Aorta (tissue), 5 donors: ENCODE measurements at places on chromosomes 2 and 18. TPM values are rescaled to one million over a fixed set of nuclear protein-coding genes. Genes with fewer than 3 reads are reported as not detected.

- no peak for DNase-seq
Measured at GRCh38 chr18:34122724-34123334, 101.9 kb downstream of the NOL4 start.

DNA sequence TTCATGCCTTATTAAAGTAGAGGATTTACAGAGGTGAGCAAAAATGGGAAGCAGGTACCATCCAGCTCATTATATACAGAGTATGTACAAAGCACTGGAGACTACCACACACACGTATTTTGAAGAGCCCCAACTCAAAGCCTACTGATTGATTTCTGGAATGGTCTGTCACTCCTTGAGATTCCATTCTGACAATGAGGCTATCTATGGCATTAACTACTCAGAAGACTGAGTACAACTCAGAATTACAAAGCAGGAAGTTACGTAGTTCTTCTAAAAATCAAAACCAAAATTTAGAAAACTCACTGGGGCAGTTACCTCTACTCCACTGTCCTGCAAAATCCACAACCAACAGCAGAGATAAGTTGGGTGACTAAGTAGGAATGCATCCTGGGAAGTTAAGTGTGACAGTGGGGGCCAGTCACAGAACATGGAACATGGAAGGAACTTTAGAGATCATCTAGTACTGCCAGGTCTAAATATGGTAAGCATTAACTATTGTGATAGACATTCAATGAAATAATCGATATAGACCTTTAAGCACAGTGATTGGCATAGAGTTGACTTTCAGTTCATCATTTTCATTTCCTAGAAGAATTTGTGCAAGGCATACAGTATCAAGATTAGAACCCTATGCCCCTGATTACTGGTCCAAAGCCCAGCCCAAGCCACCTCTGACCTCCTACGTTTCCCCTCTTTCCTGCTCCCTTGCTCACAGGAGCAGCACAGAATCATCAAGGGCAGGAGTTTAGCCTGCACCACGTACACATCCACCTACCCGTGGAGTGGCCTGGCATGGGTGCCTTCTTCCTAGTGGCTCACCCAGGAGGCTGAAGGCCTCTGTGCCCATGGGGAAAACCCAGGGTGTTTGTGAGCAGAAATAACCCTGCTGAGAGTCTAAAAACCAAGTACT is 80.1 kb upstream of the FOSL2 start:
- no peak for DNase-seq

GNLY gene
- total RNA-seq = 2.1 TPM

PIK3C3 gene
- total RNA-seq = 63.9 TPM

HOXD12 gene
- not detected for total RNA-seq

- no peak for DNase-seq
Measured at GRCh38 chr2:84807063-84807485, 73.8 kb downstream of the TRABD2A start.

- peak; percentile 90 for DNase-seq
Measured at GRCh38 chr2:66445925-66446871, 11.3 kb downstream of the MEIS1 start.

DNA sequence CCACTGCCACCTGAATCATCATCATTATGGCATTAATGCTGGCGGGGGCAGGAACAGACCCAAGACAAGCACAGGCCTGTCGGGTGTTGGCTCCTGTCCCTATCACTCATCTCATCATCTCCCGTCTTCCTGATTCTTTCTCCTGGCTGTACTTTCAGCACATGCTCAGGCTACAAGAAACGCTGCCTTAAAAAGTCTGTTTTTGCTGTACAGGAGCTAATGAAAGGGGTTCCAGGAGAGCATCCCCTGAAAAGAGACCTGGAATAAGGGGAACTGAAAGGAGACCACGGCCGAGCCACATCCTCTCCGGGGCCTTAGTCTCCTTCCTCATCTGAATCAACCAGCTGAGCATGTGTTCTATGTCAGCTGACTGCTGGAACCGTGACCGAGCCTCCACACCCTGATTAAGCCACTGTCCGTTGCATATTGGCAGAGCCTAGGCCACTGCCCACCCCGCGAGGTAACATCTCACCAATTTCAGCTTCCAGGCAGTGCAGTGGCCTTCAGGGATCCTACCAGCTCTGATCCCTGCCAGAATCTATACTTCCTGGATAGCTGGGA is 62.6 kb downstream of the DNMT3A start:
- peak; percentile 82 for DNase-seq

GRCh38 chr2:120669121-120669952 is 66.3 kb upstream of the GLI2 start:
- no peak for DNase-seq

DNA sequence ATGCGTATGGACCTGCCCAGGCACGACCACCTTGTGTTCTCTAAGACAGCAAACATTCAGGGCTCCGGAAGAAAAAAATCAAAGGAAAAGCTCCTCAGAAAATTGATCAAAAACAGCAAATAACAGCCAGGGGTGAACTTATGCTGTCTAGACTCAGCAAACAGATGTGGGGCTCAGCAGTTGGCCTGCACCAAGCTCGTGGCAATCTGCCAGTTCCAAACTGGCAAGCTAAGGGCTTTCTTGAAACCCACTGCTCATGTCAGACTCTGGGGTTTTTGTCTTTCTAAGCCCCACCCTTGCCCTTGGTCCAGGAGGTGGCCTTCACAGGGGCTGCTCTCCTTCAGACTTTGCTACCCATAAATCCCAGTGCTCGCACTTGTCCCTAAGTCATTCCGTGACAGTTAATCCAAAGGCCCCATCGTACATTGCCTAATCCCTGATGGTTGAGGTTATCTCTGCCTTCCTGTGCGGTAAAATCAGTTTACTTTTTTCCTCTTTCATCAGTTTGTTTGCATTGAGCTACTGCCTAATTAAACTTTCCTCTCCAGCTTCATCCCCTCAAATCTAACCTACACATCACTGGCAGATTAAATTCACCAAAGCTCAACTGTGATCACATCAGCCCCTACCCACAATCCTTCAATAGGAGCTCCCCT is 408.0 kb downstream of the LRATD1 start:
- no peak for DNase-seq

TCF23 gene
- total RNA-seq = 0.39 TPM

CNTNAP5 gene
- not detected for total RNA-seq

- DNase-seq = no peak
Measured at GRCh38 chr2:101113441-101114267, 37.5 kb downstream of the TBC1D8 start.

FIGN gene
- total RNA-seq = 12.7 TPM

CTAGE1 gene
- not detected for total RNA-seq

DNA sequence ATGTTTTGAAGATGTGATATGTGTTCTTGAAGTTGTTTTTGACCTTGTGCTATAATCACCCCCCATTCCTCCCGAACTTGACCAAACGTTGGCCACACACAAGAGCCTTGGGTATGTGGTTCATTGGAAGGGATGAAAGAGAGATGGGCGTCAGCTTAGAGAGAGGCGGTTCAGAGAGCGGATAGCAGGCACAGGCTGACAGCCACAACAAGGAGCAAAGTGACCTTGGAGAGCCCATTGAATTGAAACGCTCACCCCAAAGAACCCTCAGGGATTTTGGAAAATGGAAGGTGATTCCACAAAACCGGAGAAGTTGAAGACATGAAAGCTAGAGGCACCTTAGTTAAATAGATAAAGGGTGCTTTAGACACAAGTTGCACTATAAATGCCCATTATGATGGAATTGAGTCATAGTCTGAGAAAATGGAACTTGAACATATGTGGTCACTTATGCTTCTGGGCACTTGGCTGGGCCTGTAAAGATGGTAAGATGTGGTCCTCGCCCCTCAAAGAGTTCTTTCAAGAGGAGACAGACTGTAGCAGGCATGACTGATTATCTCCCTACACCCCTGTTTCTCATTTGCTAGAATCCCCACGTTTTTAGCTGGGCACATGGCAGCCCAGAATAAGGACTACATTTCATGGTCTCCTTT is 188.5 kb upstream of the HAAO start:
- no peak for DNase-seq
